ENCODE measurements at places on chromosomes 1 and 21.

- no peak for DNase-seq
These were observed 613 bp downstream of the ZFYVE9 start for GRCh38 chr1:52142220-52143183.

GRCh38 chr1:246161626-246162025 is 345.5 kb downstream of the SMYD3 start:
- no peak for DNase-seq

- DNase-seq: no peak
These were observed 7.9 kb downstream of the UTP11 start for GRCh38 chr1:38020396-38020795.

DNA sequence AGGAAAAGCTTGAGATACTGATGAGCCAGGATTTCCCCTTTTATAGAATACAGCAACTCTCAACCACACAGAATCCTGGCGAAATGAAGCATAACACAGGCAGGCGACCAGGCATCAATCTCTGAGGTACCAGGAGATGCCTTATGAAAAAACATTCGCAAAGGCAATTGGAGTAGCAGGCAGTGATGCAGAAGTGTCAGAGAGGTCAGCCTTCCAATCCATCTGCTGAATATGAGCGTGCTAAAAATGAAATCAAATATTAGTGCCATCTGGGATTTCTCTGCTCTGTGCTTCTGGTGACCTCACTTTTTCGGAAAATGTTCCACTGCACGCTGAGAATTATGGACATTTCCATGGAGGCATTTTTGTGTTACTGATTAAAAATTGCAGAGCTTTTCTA is 258.8 kb downstream of the VAV3 start:
- DNase-seq: no peak

GRCh38 chr1:9946315-9946714 is 3.0 kb downstream of the NMNAT1 start:
- no peak for DNase-seq

- DNase-seq: no peak
These were observed 111.0 kb downstream of the GDAP2 start for GRCh38 chr1:117818456-117818855.

DNA sequence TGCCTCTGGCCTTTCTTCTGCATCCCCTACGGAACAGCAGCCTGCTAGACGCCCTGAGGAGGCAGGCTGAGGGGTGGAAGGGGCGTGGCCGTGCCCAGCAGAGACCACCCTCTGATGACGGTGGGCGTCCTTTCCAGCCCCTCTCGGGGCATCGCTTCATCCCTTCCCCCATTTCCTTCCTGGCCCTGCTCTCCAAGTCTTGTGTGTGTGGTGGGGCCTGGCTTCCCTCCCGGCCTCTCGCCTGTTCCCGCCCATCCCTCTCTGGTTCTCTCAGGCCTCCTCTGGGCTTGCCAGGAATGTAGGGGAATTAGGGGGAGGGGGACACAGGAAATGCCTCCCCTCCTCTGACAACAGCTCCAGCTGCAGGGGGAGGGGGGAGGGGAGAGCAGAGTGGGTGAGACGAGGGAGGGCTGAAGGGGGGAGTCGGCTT is 51.1 kb downstream of the SKI start:
- DNase-seq: peak; percentile 59

Measured in kidney epithelial cell (primary cell).